ENCODE measurements at places on chromosomes 3 and 15.

DNA sequence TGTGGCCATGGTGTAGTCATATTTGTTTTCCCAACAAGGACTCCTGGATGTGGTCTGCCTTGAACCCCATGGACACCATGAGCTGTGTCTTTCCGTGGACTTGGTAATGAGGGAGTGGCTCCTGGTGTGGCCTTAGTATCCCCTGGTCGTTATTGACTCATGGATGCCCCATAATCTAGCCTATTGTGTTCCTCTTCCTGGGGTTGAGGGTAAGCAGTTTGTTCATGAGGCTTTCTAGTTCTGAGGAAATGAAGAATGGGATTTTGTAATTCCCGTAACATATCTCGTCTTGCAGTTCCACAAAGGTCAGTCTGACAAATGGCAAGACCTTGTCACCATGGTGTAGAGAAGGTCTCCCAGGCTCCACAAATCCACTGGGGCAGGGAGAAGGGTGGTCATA, 22.6 kb downstream of the RAB7A start:
- DNase-seq, result no peak

DNA sequence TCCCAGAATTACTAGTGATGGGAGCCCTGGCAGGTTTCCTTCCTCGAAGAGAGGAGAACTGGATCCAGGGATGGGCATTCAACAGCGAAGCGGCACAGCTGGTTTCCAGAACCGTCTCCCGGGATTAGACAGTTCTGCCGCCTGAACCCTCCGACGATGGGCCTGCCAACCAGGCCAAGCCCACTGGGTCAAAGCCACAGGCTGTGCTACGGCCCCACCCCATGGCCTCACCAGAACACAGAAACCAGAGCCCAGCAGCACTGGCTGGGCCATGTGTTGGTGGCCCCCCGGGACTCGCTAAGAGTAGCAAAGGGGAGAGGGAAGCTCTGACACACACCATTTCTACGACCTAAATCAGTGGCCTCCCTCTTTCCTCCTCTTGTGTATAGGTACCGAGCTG, 2.2 kb downstream of the C15orf62 start:
- DNase-seq, result no peak

GRCh38 chr3:5699811-5700210, 512.3 kb downstream of the EDEM1 start:
- no peak for DNase-seq

- DNase-seq, result peak; percentile 82
Observed at GRCh38 chr3:189041482-189042090, 130.2 kb upstream of the TPRG1 start.

GRCh38 chr3:186497608-186498007, 46.6 kb downstream of the CRYGS start:
- DNase-seq, result no peak

GRCh38 chr3:177928172-177928873, 607.9 kb upstream of the KCNMB2 start:
- DNase-seq, result no peak

DNA sequence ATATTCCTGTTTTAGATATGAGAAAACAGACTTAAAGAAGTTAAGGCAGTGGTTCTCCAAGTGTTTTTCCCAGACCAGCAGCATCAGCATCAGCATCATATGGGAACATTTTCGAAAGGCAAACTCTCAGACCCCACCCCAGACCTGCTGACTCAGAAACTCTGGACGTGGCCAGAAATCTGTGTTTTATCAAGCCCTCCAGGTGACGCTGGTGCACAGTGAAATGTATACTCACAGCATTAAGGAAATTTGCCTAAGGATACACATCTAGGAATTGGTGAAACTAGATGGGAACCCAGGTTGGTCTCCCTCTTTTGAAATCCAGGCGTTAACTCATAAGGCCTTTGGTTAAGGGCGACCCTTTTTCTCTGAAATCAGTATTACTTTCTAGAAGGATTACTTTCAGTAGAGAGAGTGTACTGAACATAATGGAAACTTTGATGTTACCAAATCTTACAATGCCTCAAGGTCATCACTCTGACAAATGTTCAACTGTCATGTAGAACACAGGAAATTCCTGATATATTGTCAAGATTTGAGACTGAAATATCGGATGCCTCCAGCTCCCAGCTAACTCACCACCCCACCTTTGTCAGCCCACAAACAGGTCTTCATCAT, 910.2 kb downstream of the ROBO1 start:
- DNase-seq, result no peak

DNA sequence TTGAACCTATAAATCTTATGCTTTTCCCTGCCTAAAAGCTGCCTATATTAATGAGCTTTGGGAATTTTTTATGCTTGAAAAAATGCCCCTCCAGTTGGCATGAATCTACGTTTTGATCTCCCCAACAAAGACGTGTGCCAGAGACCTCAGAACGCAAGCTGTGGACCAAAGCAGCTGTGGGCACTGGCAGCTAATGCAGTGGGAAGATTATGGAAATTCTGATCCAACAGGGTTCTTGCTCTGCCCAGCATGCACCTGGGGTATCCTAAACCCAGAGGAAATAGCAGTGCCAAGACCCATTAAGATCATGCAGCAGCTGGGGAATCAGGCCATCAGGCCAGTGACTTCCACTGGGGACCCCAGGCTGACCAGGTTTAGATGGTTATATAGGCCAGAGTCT, 423.0 kb downstream of the ZBBX start:
- no peak for DNase-seq

GRCh38 chr15:81056304-81056703, 55.6 kb downstream of the TLNRD1 start:
- DNase-seq, result no peak

- no peak for DNase-seq
Observed at GRCh38 chr3:190318666-190319065, 3.6 kb downstream of the CLDN1 start.

GRCh38 chr3:171770689-171771620, 39.3 kb downstream of the PLD1 start:
- no peak for DNase-seq

- DNase-seq, result no peak
Observed at GRCh38 chr3:129595544-129596193, 10.8 kb downstream of the PLXND1 start.

DNA sequence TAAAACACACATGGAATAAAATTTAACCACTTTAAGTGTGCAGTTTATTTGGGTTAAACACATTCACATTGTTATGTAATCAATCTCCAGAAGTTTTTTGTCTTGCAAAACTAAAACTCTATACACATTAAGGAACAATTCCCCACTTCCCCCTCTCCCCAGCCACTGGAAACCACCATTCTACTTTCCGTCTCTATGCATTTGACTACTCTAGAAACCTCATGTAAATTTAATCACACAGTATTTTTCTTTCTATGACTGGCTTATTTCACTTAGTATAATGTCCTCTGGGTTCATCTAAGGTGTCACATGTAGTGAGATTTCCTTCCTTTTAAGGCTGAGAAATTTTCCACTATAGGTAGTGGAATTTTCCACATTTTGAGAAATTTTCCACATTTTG, 568.7 kb upstream of the UBE2E2 start:
- no peak for DNase-seq

GRCh38 chr15:38819387-38819950, 254.9 kb upstream of the RASGRP1 start:
- no peak for DNase-seq

DNA sequence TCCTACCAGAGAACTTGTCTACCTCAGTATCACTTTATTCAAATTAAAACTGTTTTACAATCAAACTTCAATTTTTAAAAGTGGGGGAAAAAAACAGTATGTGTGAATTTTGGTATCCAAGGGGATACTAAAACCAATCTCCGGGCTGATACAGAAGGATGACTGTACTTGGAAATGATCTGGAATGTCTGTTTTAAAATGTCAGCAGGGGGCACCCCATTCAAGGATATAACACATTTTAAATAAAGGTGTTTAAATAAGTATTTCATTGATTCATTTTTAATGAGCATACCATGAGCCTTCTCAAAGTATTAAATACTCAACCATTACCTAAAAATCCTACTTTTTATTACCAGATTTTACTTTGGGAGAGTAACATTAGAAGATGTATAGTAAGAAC, 67.9 kb downstream of the ULK4 start:
- DNase-seq, result peak; percentile 42

Measured in CD4-positive, alpha-beta T cell treated with Interleukin-12 subunit alpha and Interleukin-12 subunit beta, for 1 hour (primary cell).